ENCODE measurements at places on chromosomes 3 and 15.

- DNase-seq: no peak
Measured at GRCh38 chr15:72737723-72738122, 45.8 kb downstream of the ADPGK start.

GRCh38 chr3:54713455-54713854 is 214.4 kb downstream of the LRTM1 start:
- DNase-seq: no peak

DNA sequence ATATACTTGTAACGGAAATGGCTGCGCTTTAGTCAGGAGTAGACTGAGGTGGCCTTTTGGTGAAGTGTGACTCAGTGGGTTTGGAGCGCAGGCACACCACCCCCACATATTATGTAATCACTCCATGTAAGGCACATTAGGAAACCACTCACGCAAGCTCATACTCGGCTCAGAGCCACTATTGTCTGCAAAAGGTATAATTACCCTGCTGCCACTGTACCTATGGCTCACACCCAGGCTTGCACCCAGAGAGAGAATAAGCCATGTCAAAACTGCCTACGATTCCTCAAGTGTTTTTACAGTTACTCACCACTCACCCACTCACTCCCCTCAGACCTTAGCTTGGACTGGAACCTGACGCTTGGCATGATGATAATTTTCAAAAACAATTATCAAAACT is 611.9 kb upstream of the CCDC54 start:
- no peak for DNase-seq

GRCh38 chr3:57733790-57734189 is 22.3 kb upstream of the SLMAP start:
- DNase-seq: no peak

DNA sequence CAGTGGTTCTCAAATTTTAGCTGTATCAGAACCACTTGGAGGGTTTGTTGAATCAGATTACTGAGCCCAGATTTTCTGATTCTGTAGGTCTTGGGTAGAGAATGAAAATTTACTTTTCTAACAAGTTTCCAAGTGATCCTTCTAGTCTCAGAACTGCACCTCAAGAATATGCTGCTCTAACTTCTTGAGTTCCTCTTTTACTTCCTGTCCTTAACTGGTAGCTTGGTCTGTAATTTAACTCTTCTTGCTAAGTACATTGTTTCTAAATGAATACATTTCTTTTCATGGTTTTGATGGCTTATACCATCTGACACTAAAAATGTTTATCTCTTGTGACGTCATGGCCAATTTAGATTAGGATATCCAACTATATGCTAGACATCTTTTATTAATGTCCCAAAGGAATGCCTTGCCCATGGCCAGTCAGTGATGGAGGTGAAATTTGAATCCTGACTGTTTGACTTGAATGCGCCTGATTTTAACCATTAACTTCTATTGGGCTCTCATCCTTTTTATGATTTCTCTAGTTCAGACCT is 262.6 kb upstream of the NAALADL2 start:
- no peak for DNase-seq

Measured in NCI-H774 (cell line).